Left lung (tissue), 14 donors: ENCODE measurements at places on chromosomes 1 and 21.
A peak's percentile ranks its signal among the peaks of the same experiment; 100 is the strongest.

DNA sequence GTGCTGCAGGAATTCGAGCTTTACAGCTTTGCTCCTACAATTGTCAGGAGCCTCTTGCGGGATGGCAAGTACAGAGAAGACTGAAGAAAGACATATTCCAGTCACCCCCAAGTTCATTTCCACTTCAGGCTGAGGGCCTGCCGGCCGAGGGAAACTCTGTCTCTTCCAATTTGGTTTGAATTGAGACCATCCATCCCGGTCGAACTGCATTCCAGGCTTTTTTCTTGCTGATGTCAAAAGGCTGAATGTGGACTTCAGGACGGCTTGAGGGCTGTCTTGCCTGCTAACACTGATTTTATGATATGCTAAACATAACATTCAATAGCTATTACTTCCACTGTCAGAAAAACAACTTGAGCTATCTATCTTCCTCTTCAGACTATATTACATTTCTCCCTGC is 79.8 kb upstream of the PLXNA2 start:
- no peak for DNase-seq

DNA sequence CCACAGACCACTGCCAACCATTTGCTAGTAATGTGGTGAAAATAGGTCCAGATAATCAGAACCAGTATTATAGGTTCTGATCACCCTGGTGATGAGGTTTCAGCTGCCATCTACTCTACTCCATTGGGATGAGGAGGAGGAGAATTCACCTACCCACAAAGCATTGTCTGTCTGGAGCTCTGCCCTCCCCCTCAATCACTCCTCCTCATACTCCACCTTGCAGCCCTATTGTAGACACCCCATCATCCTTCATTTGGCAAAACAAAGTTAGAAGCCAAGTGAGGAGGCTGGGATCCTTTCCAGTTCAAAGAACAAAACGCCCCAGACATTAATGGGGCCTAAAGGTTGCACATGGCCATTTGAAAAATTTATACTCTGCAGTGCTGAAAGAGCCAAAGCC is 157.4 kb upstream of the L1TD1 start:
- no peak for DNase-seq

DNA sequence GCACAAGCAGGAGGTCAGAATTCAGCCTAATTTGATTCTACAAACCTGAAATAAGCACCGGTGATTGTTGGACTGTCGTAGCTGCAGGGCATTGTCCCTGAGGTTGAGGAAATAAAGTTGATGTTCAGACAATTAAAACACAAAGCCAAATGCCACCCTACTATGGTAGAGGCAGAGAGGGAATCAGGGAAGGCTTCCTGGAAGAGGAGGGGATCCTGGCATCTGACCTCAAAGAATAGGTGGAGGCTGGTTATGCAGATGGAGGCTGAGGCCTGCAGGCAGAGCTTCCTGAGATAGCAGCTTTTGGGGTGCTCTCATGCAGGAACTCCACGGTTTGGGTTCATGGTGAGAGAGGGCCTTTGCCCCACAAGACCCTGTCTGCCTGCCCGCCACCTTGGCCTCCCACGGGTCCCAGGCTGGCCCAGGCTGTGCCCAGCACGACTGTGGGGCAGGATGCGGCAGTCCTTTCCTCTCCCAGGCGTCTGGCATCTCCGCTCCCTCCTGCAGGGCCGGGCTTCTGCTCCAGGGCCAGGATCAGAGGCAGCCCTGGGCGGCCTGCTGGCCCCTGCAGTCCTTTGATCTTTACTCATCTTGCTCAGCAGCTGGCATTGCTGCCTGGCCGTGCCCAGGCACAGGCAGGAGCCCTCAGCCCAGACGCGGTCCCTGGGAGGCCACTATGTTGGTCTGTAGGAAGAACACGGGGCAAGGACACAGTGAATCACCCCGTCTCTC is 134.1 kb upstream of the VAMP3 start:
- DNase-seq = peak; percentile 59

- DNase-seq = no peak
Measured at GRCh38 chr1:13802782-13803545, 103.0 kb downstream of the PRDM2 start.

- DNase-seq = no peak
Measured at GRCh38 chr1:10814312-10814711, 17.9 kb upstream of the CASZ1 start.

- DNase-seq = no peak
Measured at GRCh38 chr21:27248814-27249213, 281.9 kb upstream of the ADAMTS5 start.

- DNase-seq = no peak
Measured at GRCh38 chr1:96962751-96963211, 241.2 kb downstream of the PTBP2 start.

GRCh38 chr1:20439282-20439681 is 46.7 kb downstream of the CAMK2N1 start:
- DNase-seq = no peak

DNA sequence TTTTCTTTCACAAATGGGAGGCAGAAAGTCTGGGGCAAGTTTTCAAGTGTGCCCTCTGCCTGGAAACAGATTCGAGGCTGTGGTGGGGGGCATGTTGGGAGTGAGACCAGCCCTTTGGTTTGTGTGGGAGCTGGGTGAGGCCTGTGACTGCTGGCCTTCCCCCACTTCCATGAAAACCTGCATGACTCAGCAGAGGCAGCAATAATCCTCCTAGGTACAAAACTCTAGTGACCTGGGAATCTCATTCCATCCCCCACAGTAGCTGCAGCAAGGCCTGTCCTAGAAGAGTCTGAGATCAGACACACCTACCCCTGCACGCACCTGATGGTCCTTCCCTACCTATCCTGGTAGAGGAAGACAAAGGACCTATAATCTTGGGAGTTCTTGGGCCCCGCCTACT is 42.1 kb upstream of the KIAA0040 start:
- DNase-seq = no peak

DNA sequence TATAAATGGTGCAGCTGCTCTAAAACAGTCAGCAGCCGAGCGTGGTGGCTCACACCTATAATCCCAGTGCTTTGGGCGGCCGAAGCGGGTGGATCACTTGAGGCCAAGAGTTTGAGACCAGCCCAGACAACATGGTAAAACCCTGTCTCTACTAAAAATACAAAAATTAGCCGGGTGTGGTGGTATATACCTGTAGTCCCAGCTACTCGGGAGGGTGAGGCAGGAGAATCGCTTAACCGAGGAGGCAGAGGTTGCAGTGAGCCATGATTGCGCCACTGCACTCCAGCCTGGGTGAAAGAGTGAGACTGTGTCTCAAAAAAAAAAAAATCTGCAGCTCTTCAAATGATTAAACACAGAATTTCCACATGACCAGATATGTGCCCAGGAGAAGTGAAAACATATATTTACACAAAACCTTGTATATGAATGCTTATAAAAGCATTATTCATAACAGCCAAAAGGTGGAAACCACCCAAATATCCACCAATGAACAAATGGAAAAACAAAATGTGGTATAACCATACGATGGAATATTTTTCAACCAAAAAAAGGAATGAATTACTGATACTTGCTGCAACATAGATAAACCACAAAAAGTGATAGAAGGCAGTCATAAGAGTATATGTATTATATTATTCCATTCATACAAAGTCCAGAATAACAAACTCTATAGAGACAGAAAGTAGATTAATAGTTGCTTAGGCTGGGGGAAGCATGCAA is 14.1 kb downstream of the EPS15 start:
- no peak for DNase-seq

DNA sequence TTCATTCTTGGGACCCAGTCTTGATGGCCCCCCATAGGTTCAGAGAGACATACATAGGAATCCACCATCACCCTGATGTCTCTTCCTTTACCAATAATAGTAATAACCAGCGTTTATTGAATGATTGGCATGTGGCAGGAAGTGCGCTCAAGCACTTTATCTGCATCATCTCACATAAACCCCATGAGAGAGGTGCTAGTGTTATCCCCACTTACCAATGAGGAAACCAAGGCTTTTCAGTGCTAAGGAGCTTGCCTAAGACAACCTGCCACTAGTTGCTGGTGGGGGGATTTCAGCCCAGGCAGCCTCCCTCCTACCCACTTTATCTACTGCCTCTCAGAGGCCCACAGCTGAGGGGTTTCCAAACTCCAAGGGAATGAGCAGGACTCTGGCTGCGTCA is 7.7 kb downstream of the LGR6 start:
- no peak for DNase-seq

- DNase-seq = no peak
Measured at GRCh38 chr1:229098903-229099578, 171.9 kb upstream of the RAB4A start.

DNA sequence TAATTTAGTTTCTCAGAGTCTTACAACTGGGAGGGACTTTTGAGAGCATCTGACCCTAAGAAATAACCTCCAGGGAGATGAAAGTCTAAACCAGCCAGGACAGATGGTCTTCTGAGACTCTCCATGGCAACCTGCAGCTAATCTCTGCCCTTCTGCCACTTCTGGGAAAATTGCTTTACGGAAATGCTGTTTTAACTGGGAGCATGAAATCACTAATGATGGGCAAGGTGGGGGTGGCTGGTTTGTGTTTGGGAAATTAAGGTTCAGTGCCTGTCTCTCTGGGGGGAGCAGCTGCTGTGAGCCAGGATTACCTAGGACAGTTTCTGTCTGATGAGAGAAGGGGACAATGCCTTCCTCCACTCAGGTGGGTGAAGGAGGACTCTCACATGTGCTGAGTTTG is 33.2 kb downstream of the ROR1 start:
- DNase-seq = no peak

DNA sequence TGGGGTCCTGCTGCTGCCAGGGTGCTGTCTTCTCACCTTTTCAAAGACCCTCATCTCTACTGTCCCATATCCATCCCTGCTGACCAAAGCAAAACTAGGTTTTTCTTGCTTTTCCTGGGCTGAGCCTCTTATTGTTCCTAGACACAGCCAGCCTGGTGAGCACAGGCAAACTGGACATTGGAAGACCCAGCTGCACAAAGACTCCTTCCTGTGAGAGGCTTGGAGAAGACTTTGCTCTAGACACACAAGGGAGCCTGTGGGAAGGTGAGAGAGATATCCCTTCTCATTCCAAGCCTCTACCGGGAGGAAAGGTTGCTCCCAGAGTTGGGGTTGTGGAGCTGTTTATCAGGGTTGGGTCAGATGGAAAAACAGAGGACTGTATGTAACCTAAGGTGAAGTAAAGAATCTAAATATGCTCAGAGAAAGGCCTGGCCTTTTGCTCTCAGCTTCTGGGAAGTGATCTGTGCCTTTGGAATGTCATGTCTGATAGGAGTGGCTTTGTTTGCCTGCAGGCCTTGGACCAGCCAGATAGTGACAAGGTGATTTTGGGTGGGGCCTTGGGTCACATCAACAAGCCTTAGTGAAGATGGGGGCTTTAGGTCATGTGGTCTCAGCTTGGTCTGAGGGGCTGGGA is 87.6 kb upstream of the RUNX1 start:
- DNase-seq = no peak

DNA sequence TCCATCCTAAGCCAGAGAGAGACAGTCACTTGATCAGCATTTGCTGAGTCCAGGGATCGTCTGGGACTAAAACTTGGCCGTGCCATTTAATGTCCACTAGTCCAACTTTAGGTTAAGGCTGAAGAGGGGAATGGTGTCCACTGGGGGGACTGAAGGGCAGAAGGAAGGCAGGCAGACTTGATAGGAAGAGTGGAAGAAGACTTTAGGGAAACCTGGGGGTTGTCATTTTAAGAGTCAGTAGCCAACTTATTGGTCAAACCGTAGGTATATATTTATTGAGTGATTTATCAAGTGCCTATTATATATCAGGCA is 1.3 kb upstream of the LMOD1 start:
- no peak for DNase-seq

DNA sequence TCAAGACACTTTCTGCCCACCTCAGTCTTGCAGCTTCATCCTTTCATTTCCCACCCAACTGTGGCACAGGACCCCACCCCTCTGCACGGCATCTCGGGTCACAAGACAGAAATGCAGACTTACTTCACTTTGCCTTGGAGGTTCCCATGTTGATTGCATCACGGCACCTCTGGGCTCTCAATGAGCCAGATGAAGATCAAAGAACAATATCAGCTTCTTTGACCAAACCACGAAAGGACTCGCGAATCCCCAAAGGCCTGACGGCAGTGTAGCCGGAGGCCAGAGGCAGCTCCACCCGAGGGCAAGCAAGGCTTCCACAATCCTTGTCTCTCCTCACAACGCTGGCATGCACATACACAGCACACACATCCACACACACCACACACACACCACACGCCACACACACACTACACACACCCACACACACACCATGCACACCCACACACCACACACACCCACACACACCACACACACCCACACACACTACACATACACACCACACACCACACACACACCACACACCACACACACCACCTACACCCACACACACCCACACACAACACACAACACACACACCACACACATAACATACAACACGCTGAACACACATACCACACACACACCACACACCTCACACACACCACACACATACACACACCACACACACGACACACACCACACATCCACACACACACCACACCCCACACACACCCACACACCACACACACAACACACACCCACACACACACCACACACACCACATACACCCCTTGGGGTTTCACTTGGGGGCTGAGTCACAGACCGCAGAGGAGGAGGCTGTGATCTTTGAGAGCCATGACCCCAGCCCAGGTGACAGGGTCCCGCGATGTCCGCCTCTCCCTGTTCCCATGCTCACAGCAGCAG is 35.8 kb downstream of the UBASH3A start:
- DNase-seq = no peak

DNA sequence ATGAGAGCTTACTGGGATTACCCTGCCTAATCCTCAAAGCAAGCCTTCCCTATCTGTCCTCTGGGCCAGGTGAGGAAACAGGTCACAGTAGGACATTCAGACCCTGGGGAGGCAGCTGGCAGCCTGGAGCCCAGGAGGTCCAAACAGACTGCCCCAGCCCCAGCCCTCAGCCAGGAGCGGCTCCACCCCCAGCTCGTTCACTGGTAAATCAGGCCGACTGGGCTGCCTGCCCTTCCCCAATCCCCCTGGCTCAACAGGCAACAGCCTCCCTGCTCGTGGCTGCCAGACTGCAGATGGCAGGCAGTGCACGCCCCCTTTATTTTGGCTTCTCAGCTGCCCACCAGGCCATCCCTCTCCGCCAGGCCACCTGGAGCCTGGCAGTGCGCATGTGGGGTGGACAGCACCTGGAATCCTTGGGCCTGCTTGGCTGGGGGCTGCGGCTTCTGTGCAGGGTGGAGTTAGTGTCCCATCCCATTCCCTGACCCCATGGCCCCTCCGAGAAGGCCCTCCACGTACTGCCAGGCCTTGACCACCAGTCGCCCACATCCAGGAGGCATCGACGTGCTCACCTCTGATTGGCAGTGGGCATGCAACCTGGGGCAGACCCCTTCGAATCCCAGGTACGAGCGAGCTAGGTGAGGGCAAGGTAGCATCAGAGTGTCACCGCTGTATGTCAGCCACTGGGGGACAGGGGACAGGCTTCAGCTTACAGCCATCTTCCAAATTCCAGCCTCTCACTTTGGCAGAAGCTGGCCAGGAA is 11.2 kb upstream of the ZNF670 start:
- no peak for DNase-seq
